ENCODE measurements at places on chromosomes 6 and 20.

GRCh38 chr6:14107000-14107399, 10.6 kb upstream of the CD83 start:
- no peak for DNase-seq

GRCh38 chr20:32600681-32601237, 15.6 kb upstream of the NOL4L start:
- no peak for DNase-seq

DNA sequence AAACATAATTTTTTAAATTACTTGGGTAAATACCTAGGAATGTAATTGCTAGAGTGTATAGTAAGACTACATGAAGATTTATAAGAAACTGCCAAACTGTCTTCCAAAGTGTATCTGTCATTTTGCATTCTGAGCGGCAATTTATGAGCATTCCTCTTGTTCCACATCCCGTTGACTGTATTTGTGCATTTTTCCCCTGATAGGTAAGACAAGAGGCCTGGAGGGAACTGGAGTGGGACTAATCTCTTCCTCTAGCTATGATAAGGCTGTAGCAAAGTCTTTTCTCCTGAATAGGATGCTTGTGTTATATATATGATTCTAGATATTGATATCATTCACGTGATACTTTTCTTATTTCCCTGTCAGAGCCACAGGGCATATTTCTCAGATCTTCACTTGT, 1557.5 kb downstream of the GRIK2 start:
- no peak for DNase-seq

- peak; percentile 60 for DNase-seq
Observed at GRCh38 chr6:30463651-30464618, 25.4 kb upstream of the HLA-E start.

- no peak for DNase-seq
Observed at GRCh38 chr20:40196846-40197436, 492.1 kb downstream of the MAFB start.

DNA sequence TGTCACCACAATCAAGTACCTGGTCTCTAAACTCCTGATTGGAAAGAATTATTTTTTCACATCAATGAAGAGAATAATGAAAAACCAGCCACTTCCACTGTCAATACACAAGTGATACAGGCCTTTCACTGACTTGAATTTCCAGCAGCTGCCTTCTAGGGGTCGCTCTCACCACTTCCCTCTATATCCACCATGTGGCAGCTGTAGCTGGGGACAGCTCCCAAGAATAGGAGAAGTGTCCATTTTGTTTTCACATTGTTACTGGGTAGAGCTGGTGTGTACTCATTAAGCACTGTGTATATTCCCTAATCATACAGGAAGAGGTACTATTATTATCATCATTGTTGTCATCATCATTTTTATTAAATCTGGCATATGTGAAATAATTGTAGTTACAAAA, 438.4 kb upstream of the SPTLC3 start:
- DNase-seq: no peak

GRCh38 chr6:84902354-84902928, 138.0 kb upstream of the TBX18 start:
- no peak for DNase-seq

- no peak for DNase-seq
Observed at GRCh38 chr6:46655803-46656202, 3.0 kb downstream of the SLC25A27 start.

DNA sequence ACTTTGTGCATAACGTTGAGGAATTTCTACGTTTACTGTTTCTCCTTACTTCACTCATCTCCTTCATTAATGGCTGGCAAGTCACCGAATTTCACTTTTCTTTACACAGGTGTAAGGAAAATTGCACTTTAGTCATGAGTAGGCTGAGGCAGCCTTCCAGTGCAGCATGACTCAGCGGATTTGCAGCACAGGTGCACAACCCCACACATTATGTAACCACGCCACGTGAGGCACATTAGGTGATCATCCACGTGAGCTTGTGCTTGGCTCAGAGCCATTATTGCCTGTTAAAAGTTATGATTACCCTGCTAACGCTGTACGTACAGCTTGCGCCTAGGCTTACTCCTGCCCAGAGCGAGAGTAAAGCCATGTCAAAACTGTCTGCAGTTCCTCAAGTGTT, 158.8 kb downstream of the NKAIN2 start:
- no peak for DNase-seq

GRCh38 chr6:135521431-135521830, 23.9 kb upstream of the AHI1 start:
- no peak for DNase-seq

DNA sequence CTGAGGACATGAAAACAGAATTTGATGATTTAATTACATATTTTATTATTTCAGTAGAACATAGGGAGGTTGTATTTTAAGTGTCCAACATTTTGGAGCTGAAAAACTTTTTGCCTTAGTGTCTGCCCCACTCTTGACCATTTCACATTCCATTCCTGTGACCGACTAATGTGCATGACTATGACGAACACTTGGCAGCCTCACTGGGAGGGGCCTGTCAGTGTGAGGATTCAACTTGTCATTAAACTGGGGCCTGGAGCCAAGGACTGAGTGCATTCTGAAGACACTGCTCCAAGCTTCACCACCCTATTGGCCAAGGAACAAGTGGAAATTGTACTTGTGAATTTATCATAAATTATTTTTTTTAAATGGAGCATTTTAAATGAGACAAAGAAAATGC, 661.3 kb downstream of the BCKDHB start:
- DNase-seq: no peak

DNA sequence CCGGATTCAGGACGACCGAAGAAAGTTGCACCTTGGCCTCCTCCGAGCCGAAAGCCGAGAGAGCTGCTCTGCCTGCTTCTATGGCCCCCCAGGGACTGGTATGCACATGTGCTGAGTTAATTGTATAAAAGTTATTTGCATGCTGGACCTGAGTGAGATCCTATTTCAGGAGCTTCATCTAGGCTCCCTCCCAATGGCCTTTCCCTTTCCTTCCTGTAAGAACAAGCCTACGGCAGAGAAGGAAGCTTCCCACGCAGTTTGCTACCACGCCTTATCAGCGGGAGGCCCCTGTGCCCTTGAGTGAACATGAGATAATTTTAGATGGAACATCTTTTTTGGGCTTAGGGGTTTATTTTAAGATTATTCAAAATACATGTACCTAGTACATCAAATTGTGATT, 65.9 kb downstream of the RIN2 start:
- DNase-seq: no peak

DNA sequence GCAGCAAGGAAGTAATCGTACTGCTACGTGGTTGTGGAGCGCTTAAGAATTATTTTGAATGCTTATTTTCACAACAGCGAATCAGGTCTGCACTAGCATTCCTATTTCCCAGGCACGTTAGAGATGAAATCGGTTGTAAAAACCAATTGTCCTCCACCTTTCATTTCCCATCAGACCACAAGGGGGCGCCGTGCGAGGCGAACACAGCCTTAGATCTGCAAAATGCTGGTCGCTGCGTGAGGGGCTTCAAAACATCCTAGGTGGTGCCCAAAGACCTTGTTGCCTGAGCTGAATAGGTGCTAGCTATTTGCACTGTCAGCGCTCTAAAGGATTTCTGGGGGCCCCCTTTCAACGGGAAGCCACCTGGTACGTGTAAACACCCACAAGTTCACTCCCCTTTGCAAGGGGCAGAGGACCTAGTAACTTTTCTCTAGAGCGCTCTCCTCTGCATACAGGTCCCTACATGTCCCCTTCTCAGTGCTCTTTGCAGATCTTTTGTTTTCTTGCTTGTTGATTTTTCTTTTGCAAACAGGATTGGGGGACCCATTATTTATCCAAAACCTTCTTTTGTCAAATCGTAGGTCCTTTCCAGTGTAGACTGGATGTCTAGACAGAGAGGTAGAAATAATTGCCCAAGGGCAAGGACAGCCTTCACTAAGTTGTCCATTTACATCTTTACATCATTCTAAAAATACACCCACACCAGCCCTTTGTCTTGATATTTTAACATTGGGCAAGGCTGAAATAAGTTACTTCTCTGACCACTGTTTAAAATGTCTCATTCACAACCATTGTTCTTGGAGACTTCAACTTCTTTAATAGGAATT, 59.8 kb downstream of the NEDD9 start:
- peak; percentile 43 for DNase-seq

DNA sequence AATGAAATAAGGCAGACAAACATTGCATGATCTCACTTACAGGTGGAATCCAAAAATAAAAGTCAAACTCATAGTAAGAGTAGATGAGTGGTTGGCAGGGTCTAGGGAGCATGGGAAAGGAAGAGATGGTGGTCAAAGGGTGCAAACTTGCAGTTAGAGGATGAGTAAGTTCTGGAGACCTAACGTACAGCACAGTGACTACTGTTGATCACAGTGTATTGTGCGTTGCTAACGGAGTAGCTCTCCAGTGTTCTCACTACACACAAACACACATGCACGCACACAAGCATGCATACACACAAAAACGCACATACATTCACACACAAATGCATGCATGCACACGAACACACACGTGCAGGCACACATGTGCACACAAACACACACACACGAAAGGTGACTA, 54.9 kb downstream of the LY86 start:
- DNase-seq: no peak

All from T-helper 1 cell (primary cell).